ENCODE measurements at places on chromosomes 5 and 9.
A peak's percentile ranks its signal among the peaks of the same experiment; 100 is the strongest.

GRCh38 chr5:16983022-16983639 is 47.0 kb upstream of the MYO10 start:
- peak; percentile 69 for DNase-seq

GRCh38 chr9:126113176-126113575 is 213.5 kb upstream of the MVB12B start:
- no peak for DNase-seq

DNA sequence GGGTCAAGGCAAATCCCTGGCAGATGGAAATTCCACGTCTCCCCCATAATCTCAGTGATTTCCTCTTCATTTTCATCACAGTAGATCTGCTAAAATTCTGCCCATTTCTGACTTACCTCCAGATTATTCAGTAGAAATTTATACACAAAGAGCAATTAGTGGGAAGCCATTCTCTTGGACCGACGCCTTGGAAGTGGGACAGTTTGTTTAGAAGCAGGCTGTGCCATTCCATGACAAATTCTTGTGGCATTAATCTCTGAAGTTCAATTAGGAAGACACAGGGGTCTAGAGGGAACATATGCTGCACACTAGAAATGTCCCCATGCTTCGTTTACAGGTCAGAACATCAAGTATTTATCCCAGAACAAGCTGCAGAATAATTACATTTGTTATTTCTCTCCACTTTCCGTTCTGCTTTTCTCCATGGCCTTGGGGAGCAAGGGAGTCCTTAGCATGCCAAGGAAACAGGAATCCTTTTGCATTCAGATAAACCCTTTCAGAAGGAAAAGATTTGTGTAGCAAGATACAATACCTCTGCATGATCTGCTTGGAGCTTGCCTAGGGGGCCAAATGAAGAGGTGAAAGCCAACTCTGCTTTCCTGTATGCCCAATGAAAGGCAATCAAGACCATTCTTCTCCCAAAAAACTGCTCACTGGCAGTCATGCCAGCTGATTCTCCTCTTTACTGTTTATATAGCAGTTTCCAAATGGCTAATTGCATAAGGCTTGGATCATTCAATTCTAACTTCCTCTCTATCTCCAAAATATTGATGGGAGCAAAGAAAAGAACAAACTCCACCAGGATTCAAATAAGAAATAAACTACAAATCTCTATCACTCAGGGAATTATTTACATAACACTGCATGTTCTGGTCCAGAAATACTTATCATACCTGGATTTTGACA is 2.5 kb upstream of the PRKACG start:
- no peak for DNase-seq

DNA sequence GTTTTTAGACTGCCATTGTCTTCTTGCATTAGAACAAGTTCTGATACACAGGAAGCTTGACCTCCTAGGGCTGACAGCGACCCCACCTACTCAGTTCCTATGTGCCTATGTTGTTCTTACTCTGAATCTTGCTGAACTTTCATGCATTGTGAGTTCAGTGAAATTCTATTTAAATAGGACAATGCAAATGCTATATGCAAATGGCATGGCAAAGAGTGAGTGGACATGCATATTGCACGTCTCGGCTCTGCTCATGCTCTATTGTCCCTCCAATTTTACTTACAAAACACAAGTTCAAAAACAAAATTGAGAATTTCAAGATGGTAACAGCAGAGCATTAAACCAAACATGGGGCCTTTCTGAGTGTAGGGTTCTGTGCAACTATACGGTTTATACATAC is 5.3 kb upstream of the DCP2 start:
- no peak for DNase-seq

DNA sequence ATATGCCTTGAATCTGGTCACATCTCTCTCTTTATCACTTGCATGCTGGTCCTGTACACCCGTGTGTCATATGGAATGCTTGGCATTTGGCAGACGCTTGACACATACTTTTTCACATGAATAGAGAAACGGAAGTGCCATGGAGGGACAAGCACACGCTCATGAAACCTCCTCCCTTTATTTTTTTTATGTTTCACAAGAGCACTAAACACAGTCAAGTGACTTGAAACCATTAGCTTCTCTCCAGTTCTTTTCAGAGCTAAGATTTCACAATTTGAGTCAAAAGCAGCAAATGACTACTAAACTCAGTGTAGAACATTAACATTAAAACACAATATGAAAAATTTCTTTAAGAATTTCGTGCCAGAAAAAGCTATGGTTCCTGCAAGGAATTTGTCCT is 151.1 kb downstream of the DOCK2 start:
- peak; percentile 92 for DNase-seq

DNA sequence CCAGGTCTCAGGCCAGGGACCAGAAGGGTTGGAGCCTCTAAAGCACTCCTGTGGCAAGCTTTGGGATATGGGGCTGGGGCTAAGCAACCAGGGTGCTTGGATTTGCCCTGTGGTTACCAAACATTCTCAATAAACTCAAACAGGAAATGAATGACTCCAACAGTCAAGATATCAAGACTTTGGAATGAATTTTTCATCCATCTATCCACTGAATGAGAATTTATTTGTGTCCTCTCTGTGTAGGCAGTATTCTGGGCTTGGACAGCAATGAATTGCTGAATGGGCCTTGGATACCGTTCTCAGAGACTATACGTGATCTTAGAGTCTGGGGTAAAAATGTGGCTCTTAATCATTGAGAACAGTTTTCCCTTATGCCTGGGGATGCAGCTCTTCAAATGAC is 212.5 kb downstream of the DAB2IP start:
- DNase-seq = no peak

DNA sequence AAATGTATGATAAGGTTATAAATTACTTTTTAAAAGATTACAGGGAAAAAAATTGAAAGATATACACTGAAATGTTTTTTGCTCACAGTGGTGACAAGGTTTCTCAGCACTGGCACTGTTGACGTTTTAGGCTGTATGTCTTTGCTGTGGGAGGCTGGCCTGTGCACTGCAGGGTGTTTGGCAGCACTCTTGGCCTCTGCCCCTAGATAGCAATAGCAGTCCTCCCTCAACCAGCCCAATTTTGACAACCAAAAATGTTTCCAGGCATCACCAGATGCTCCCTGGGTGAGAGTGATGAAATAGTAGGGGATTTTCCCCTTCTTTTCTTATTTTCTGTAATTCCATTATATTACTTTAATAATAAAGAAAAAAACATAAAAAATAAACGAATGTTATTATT is 3.3 kb downstream of the CD274 start:
- no peak for DNase-seq

All from kidney tubule cell (primary cell).